Activated CD8-positive, alpha-beta T cell treated with anti-CD3 and anti-CD28 coated beads for 36 hours (primary cell): ENCODE measurements at places on chromosomes 5 and 9.

- no peak for DNase-seq
Observed at GRCh38 chr5:38686658-38687057, 130.2 kb upstream of the LIFR start.

DNA sequence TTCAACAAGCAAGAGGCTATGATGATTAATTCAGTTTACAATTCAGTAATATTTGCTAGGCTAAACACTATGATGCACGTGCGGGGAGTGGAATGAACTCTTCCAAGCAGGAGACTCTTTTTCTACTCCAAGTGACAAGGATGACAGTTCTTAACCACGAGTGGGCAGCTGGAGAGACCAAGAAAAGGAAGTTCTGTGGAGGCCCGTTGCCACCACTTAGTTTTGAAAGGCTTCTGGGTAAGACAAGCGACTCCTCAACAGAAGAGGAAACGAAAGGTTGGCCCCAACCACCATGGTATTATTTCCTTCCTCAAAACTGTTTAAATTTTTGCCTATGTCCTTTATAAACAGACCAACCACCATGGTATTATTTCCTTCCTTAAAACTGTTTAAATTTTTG lies 2.8 kb downstream of the DCAF12 start:
- DNase-seq: peak; percentile 50

DNA sequence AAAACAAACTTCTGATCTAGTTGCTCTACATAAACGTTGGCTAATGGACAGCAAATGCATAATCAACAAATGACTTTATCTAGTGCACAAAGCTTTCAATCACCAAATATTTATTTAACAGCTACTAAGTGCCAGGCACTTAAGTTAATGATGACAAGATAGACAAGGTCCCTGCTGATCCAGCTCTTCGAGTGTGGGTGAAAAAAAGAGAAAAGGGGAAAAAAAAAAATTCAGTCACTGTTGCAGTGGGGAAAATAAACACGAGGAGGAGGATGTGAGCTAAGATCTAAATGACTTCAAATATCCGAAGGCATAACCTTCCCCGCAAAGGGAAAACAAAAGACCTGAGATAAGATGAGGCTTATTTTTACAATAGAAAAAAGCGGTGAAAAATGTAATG lies 9.6 kb downstream of the PSIP1 start:
- no peak for DNase-seq

- no peak for DNase-seq
Observed at GRCh38 chr9:99436616-99437015, 214.5 kb downstream of the SEC61B start.

DNA sequence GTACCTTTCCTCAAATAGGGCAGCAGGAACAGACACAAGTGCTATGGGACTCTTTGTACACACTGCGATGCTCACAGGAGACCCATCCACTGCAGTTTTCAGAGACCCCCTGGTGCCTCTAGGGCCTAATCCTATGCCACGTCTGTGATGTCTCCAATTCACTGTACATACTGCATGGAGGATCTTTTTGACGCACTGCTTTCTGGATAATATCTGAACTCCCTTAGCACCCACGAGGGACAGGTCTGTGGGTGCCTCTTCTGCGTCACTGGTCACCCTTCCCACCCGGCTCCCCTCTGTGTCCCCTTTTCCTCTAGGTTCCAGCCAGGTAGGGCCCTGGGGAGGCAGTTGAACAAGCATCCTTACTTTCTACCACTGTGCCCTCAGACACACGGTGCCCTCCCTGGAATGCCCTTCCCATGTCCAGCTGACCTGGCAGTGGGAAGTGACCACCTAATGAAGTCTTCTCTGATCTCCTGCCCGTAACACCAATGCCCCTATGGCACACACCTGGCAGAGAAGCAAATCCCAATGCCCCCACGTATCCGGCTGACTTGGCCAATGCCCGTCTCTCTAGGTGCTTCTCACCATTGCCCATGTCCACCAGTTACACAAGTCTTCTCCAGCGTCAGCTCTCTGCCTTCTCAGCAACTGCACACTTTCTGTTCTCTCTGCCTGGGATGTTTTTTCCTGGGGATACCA lies 41.5 kb downstream of the FOXI1 start:
- DNase-seq: no peak

- DNase-seq: no peak
Observed at GRCh38 chr9:137381501-137382443, 41.2 kb downstream of the EXD3 start.

- no peak for DNase-seq
Observed at GRCh38 chr9:87447547-87448432, 49.9 kb upstream of the DAPK1 start.

GRCh38 chr9:84759300-84759750 lies 89.8 kb downstream of the NTRK2 start:
- peak; percentile 61 for DNase-seq

DNA sequence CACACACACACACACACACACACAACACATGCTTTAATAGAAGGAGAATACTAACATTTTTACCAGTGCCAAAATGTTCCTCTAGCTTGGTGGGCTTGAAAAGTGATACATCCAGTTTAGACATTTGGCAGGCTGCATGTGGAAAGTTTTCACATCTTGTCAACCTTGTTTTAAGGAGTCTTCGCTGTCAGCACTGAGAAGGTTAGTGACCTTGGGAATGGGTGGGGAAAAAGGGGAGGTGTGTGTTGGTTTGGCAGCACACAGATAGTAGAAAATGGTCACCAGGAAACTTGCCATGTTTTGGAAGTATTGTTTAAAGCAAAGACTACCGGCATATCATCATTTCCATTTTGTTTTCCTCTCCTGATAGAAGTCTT lies 346.5 kb upstream of the ADAMTSL1 start:
- no peak for DNase-seq

DNA sequence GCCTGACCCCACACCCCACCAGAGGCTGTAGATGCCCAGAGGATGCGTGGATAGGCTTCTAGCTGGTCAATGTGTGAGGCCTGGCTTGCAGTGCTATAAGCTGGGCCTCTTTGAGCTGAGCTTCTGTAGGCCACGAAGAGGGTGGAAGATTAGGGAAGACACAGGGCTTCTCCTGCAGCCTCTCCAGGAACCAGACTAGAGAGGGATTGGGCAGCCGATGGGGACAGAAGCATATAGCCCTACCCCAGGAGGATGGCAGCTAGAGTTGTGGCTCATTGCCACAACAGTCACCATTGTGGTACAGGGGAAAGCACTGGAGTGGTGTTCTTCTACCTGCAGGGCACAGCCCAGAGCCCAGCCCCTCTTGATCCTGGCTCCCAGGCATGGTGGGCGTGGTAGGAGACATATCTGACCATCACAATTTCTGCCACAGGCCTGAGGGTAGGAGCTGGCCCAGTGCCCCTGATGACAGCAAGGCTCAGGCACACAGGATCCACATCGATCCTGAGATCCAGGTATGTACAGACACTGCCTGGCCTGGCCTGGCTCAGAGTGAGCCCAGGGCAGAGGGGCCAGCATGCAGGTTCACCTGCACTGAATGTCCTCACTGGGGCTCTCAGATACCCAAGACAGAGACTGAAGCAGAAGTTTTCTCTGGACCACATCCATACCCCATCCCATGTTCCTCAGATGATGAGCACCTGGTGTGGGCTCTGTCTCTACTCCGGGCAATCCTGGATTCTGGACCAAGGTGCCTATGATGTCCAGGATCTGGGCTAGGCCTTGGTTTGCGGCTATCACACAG lies 8.7 kb downstream of the PDLIM4 start:
- no peak for DNase-seq

- DNase-seq: no peak
Observed at GRCh38 chr9:13491493-13492424, 212.3 kb upstream of the MPDZ start.

GRCh38 chr5:44774279-44774880 lies 34.4 kb upstream of the MRPS30 start:
- no peak for DNase-seq

DNA sequence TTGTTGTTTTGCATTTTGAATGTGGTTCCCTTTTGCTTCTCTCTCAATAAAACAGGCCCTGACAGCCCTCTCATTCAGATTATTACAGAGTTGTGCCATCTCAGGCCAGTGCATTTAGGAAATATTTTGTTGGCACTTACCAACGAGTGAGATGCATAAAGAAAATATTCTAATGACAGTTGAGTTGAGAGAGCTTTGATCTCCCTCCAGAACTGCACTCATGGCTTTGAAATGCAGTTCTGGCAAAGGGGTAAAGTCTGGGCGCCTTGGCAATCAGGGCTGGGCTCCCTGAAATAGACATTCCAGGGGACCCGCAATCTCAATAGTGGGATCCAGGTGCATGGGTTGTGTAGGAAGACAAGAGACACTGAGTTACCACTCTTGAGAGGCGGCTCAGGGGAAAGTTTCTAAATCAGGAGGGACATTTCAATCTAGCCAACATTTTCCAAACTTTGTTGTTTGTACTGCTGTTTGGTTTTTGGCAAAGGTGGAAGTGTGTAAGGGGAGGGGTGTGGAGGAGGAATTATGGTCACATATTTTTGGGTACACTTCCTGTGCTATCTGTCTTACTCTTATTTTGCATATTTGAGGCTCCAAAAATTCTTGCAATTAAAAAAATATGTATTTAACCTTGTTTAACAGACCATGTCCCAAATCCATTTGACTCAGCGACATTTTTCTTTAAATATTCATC lies 48.8 kb downstream of the PAPPA start:
- DNase-seq: no peak

DNA sequence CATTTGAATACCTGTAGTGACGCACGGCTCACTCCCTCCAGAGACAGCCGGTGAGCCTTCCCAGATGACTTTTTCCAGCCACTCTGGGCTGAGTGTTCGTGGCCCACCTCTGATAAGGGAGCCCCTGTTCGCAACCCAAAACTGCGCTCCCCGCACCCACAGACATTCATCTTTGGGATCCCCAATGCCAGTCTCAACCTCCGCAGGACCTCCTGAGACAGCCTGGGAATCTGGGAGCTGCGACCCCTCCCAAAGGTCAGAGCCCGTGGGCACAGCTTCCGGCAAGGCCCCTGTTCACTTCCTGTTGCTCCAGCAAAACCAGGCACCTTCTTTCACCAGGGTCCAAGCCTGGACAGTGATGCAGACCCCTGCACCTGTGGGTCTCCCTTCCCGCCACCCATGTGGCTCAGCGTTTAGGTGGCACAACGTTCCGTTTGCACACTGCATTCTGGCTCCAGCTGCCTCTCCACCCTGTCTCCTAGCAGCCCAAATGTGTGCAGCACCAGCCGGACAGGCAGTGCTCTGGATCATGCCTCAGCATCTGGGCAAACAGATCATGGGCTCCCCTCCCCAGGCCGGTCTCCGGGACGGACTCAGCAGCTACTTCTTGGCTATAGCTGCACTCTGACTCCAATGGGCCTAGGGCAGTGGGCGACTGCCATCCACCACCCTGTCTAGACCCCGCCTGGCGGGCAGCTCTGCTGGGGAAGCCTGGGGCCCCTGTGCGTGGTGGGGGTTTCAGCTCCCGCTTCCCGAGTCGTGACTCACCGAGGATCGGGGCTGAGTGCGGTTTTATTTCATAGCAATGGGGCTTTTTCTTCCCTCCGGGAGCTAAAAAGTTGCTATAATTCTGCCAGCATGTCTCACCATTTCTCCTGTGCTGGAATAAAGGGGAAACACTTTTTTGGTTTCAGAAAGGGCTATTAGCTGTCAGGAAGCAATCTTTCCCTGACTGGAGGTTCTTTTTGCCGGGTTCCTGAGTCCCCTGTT lies 156.0 kb downstream of the OLFM1 start:
- DNase-seq: no peak

DNA sequence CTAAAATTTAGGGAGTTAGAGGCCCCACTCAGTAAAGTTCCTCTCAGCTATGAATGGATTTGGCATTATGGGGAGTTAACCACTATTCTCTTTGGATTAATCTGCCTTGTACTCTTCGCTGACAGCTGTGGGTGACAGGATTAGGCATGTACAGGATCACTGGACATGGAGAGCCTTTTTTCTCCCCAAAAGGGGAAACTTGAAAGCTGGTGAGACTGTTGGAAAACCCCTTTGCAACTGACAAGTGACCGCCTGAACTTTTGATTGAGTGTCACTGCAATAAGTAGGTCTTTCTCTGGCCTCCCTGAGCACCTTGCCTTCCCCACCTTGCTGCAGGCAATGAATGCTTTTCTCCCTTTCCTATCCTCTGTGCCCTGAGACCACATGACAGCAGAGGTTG lies 68.3 kb downstream of the ERP44 start:
- DNase-seq: no peak

GRCh38 chr9:130874783-130875182 lies 21.8 kb downstream of the QRFP start:
- DNase-seq: no peak

DNA sequence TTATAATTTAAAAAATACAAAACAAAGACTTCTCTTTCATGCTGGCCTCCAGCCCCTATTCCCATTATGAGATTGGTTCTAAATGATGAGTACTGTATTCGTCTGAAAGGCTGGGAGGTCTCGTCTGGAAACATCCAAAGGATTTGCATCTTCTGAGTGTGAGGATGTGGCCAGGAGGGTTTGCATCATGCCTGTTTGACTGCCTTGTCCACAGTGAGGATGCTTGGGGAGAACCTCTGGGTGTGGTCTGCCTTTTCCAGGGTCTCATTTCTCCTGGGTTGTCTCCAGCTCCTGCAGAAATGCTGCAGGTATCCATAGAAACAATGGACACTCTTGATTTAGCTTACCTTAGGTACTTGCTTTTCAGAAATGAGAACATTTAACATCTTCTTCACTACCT lies 26.4 kb upstream of the CXCL14 start:
- no peak for DNase-seq

GRCh38 chr5:32231241-32231640 lies 57.1 kb upstream of the GOLPH3 start:
- no peak for DNase-seq

DNA sequence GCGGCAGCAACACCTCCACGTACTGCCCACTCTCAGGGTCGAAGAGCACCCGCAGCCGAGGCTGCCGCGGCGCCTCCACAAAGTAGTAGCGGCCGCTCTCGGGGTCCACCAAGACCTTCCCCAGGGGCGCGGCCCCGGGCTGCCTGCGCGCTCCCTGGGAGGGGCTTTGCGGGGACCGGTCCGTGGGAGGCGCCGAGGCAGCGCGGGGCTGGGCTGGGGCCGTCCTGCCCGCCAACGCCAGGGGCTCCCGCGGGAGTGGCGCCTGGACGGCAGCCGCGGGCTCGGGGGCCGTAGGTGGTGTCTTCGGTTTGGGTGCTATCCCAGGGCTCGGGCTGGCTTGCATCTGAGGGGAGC lies 2.6 kb upstream of the MZB1 start:
- no peak for DNase-seq

GRCh38 chr9:93864032-93864431 lies 91.1 kb downstream of the BARX1 start:
- DNase-seq: no peak
